ENCODE measurements at places on chromosomes 13 and 19.

GRCh38 chr13:46542833-46543232 lies 10.1 kb upstream of the LRCH1 start:
- DNase-seq, result no peak

DNA sequence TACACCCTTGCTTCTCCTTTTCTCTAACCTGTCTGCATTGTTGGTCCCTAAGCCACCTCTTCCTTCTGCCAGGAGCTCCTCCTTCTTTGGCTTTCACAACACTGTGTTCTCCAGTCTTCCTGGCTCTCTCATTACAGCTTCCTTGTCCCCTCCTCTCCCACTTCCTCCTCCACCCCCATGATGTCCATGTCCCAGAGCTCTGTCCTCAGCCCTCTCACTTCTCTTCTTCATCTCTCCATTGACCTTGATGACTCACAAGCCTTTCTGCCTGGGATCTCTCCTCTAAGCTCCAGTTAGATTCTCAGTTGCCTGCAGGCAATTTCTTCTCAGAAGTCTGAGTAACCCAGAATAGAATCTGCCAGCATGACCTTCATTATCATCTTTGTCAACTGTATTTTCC lies 100.3 kb upstream of the WASF3 start:
- no peak for DNase-seq

GRCh38 chr19:40549007-40549708 lies 27.5 kb upstream of the SHKBP1 start:
- DNase-seq, result no peak

- no peak for DNase-seq
Observed at GRCh38 chr13:82647540-82647939, 1234.7 kb downstream of the SLITRK1 start.

DNA sequence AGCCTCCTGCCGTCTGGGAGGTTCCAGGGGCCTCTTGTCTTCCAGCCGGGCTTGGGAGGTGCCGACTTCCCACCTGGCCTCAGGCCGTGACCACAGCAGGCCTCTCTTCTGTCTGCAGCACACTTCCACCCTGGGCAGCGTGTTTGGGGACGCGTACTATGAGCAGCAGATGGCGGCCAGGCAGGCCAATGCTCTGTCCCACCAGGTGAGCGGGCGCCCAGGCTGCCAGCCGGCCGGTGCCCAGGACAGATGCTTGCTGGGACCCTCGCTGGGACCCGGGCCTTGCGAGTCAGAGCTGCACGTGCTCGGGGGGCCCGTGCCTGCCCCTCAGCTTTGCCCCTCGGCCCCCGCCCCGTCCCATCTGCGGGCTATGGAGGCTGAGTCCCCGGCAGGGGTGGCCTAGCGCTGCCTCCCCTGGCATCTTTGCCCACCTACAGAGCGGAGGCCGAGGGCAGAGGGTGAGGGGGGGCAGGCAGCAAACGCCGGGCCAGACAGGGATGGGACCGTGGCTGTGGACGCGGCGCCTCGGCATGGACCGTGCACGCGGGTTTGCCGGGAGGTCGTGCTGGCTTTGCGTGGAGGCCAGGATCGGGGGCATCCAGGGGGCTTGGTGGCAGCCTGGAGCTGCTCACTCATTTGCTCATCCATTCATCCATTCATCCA lies 16.2 kb downstream of the COMP start:
- DNase-seq, result no peak

GRCh38 chr13:30382836-30383525 lies 39.3 kb upstream of the UBE2L5 start:
- DNase-seq, result no peak

- no peak for DNase-seq
Observed at GRCh38 chr13:73599232-73600128, 534.7 kb downstream of the KLF12 start.

GRCh38 chr19:57506163-57506562 lies 6.4 kb downstream of the ZNF773 start:
- no peak for DNase-seq

DNA sequence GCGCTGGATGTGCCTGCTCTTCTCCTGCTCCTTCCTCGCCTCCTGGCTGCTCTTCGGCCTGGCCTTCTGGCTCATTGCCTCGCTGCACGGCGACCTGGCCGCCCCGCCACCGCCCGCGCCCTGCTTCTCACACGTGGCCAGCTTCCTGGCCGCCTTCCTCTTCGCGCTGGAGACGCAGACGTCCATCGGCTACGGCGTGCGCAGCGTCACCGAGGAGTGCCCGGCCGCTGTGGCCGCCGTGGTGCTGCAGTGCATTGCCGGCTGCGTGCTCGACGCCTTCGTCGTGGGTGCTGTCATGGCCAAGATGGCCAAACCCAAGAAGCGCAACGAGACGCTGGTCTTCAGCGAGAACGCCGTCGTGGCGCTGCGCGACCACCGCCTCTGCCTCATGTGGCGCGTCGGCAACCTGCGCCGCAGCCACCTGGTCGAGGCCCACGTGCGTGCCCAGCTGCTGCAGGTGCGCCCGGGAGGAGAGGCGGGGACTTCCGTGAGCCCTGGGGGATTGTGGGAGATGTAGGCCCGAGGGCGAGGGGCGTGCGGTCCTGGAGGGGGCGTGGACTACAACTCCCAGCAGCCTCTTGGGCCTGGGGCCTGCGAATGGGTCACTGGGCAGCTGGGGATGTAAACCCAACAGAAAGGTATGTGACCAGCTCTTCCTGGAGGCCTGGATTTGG lies 6.7 kb downstream of the KCNJ14 start:
- no peak for DNase-seq

GRCh38 chr13:50995854-50996253 lies 86.3 kb downstream of the RNASEH2B start:
- no peak for DNase-seq

- DNase-seq, result peak; percentile 75
Observed at GRCh38 chr19:17530586-17530985, 19.1 kb downstream of the PGLS start.

GRCh38 chr19:30393729-30394480 lies 21.7 kb downstream of the ZNF536 start:
- DNase-seq, result no peak

DNA sequence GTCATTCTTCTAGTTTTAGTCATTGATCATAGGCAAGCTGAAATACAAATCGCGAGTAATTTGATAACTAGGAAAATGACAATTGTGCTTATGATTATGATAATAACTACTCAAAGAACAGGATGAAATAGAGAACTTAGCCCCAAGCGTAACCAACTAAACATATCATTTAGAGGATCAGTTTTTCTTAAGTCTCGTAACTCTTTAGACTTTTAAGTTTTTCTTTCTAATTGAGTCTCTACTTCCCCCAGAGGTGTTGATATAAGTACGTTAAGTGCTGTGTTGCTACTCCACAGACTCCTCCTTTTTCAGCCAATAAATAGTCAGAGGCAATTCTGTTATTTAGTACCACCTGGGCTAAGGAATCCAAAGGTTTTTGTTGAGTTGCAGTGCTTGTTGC lies 96.3 kb downstream of the NHLRC3 start:
- no peak for DNase-seq

DNA sequence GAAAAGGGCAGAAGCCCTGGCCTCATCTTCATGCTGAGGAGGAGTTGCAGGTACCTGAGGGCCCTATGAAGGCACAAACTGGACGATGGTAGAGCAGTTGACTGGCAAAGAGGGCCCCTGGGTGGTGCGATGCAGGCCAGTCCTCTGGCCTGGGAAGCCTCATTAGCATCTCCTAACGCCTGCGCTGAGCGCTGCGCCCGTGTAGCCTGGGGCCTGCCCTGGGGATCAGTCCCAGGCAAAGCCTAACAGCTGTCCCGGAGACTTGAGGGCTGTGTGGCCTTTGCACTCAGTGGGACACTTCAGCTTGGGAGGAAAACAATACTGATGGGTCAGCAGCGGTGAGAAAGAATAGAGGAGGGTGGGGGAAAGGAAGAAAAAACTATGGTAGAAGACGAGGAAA lies 187.7 kb downstream of the RAP2A start:
- no peak for DNase-seq

- peak; percentile 12 for DNase-seq
Observed at GRCh38 chr19:40530091-40530901, 46.4 kb upstream of the SHKBP1 start.

GRCh38 chr13:113927661-113928581 lies 46.0 kb downstream of the C13orf46 start:
- no peak for DNase-seq

DNA sequence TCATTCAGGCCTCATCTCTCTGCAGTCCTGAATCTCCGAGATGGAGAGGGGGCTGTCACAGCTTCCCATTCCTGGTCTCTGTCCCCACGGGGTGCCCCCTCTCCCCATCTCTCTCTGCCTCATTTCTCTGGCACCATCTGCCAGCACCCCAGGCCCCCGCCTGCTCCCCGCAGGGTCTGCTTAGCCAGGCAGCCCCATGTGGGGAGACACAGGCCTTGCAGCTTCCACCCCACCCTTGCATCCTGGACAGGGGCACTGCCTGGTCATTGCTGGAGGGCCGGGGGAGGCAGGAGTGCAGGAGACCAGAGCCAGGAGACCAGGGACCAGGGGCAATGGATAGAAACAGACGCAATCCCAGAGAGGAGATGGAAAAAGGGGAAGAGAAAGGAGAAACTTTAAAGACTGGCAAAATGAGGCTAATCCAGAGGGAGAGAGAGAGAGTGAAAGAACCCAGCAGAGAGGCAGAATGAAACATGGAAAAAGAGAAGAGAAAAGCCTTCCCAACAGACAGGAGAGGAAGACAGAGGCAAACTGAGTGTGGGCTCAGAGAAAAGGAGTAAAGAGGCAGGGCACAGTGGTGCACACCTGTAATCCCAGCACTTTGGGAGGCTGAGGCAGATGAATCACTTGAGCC lies 8.8 kb upstream of the GIPR start:
- DNase-seq, result no peak

- no peak for DNase-seq
Observed at GRCh38 chr19:7897292-7897691, 6.4 kb upstream of the MAP2K7 start.

GRCh38 chr19:46714444-46715106 lies 2.3 kb downstream of the PRKD2 start:
- peak; percentile 76 for DNase-seq

DNA sequence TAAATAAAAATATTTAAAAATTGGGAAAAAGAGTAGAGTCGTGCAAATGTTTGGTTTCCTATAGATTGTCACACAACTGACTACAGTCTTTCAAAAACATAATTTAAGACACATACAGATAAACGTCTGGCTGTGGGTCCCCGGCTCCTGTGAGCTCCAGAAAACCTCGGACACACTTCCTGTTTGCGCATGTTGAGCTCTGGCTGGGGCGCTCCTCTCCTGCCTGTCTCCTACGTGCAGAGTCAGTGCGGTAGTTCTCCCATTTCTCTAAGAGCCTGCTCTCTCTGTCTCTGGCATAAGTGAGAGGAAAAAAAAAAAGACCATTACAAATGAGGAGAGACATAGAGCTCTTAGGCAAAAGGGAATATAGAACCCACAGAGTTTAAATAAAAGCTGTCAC lies 128.2 kb upstream of the OBI1 start:
- DNase-seq, result no peak

- no peak for DNase-seq
Observed at GRCh38 chr13:44079413-44080205, 199.9 kb downstream of the LACC1 start.

DNA sequence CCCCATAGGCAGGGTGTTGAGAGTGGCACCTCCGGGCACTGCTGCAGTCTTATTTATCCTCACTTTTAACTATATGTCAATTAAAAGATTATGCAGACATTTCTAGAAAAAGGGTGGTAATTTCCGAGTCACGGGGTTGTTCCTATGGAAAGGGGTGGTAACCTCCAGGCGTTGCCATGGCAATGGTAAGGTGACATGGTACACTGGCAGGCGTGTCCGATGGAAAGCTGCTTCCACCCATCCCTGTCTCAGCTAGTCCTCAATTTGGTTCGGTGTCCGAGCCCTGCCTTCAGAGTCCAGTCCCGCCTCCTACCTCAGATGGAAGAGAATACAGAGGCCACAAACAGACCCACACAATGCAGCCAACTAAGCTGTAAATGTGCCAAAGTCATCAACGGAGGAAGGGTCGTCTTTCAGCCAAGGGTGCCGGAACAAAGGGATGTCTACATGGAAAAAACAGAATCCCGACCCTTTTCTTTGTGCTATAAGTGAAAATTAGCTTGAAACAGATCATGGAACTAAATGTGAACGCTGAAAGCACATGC lies 72.6 kb upstream of the C13orf46 start:
- DNase-seq, result no peak

DNA sequence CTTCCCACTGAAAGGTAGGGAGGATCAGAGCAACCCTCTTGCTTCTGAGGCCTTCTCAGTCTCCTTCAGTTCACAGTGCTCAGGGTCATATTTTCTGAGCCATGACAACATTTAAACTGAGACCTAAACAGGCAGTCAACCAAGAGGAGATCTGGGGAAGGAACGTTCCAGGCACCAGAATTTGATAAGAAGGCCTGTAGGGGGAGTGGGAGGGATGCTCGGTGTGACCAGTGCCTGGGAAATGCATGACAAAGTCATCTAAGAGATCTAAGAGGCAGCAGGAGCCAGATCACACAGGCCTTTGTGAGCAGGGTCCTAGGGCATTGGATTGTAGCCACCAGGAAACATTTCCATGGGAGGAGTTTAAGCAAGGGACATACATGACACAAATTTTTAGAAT lies 71.6 kb downstream of the SHISA2 start:
- no peak for DNase-seq

- DNase-seq, result no peak
Observed at GRCh38 chr19:38402623-38402966, 298 bp upstream of the FAM98C start.

DNA sequence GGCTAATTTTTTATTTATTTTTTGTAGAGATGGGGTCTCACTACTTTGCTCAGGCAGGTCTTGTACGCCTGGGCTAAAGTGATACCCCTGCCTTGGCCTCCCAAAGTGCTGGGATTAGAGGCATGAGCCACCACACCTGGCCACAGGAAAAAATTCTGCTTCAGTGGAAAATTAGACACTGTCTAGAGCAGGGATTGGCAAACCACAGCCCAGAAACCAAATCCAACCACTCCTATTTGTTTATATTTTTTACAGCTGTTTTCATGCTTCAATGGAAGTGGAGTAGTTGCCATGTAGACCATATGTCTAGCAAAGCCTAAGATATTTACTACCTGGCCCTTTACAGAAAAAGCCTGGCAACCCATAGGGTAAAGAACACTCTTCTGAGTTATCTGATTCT lies 123.7 kb upstream of the MRI1 start:
- DNase-seq, result peak; percentile 93

DNA sequence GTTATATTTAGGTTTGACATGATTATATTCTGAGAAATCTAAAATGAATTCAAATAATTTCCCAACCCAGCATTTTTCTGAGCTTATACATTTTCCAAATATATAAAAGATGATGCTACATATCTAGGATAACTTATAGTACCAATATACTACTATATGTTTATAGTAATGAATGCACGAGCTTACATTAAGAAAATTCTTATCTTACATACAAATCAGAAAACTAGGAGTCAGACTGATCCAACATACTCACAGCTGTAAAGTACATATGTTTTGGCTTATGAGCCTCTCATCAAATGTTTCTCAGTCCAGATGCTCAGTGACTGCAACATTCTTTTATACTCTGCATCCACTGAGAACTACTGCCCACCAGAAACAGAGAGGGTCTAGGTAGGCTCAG lies 491.3 kb upstream of the KLF12 start:
- no peak for DNase-seq

DNA sequence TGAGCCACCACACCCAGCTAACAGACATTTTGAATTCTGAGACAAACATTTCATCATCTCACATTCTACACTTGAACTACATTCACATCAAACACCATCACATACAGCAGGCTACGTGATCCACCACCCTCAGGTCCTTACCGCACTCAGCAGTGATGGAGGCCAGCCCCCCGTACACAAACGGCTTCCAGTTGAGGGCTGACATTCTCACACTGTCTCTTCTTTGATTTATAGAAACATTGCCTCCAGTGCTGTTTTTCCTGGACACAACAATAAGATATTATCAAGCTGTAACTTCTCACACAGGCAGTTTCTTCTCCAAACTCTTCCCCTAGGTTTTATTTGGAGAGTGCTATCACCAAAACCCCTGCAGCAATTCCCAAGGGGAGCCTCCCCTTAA lies 7.0 kb downstream of the SLC25A30 start:
- DNase-seq, result no peak
